ENCODE measurements at places on chromosomes 1 and 21. TPM values are rescaled to one million over a fixed set of nuclear protein-coding genes. Genes with fewer than 3 reads are reported as not detected.
A peak's percentile ranks its signal among the peaks of the same experiment; 100 is the strongest.

- DNase-seq, result peak; percentile 89
These were observed 83.2 kb downstream of the TM2D1 start for GRCh38 chr1:61641578-61642336.

DNA sequence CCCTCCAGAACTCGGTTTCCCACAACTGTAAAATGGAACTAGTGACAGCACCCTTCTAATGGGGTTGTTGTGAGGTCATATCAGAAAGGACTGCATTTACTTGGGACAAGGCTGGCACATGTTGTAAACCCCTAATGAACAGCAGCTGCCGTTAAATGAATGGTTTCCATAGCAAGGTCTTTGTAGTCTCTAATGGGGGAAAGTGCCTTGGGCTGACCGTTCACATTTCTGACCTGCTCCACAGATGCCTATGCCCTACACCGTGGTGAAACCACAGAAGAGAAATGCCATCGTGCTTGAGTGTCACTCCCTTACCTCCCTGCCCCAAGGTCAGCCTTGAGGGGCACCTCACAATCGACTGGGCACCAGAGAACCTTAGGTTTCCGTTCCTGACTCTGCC lies 143.1 kb downstream of the ZSCAN20 start:
- no peak for DNase-seq

- DNase-seq, result no peak
These were observed 67.3 kb downstream of the TGFBR3 start for GRCh38 chr1:91818713-91818975.

The OPRD1 gene
- total RNA-seq, result 0.10 TPM

The HMGN1 gene
- 266 TPM for total RNA-seq

The OXCT2 gene
- not detected for total RNA-seq

The SLAMF1 gene
- total RNA-seq, result not detected
